Tibial artery (tissue), 4 donors: ENCODE measurements at places on chromosomes 5 and 9.
A peak's percentile ranks its signal among the peaks of the same experiment; 100 is the strongest.

DNA sequence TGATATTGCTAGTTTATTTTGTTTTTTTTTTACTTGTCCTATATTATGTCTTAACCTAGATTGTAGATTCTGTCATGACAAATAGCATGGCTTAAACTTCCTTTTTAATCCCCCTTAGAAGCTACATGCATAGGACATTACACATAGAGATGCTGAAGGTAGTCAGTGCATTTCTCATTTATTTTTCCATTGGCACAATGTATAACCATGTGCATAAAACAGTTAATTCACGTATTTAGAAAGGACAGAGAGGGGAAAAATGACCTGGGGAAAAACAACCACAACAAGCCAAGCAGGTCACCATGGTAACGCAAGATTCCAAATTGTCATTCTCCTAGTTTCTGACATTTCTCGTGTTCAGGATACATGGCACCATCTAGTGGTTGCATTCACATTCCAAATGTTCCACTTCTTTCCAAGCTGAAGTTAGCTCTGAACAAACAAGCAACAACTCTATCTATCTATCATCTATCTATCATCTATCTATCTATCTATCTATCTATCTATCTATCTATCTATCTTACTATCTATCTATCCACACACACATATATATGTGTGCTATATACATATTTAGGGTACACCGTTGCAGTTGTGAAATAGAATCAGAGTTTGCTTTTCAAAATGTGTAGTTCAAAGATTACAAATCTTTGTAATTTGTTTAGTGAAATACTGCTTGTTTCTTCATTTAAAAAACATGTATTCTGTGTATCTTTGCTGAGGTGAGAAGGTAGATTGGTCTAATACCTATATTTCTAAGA is 487.2 kb upstream of the ST8SIA4 start:
- DNase-seq = no peak

GRCh38 chr9:6780690-6781089 is 22.9 kb downstream of the KDM4C start:
- no peak for DNase-seq

GRCh38 chr5:57550132-57550531 is 67.5 kb upstream of the ACTBL2 start:
- no peak for DNase-seq

DNA sequence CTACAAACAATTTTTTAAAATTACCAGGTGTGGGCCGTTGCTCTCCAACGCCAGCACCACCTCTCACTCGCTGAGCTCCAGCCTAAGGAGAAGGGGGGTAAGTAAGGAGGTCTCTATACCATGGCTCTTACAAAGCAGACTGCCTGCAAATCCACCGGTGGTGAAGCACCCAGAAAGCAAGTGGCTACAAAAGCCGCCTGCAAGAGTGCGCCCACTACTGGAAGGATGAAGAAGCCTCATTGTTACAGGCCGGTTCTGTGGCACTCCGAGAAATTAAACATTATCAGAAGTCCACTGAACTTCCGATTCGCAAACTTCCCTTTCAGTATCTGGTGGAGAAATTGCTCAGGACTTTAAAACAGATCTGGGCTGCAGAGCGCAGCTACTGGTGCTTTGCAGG is 46.0 kb downstream of the CDO1 start:
- no peak for DNase-seq

- DNase-seq = no peak
Observed at GRCh38 chr5:123147128-123147715, 58.2 kb downstream of the PRDM6 start.

DNA sequence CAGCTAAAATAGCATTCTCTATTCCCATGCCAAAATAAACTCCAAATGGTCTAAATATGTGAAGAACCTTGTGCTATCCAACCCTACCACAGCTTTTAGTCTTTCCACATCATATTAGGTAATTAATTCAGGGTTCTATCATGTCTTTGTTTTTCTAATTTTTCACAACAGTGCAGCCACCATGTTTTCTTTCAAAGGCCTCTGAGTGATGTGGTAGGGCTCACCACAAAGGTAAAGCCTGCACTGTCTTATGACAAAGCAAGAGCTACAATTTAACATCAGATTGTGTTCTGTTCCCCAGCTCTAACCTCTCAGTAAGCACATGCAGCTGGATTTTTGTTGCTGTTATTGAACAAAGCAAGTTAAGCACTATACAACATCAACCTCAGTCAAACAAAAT is 52.4 kb downstream of the MEF2C start:
- no peak for DNase-seq

DNA sequence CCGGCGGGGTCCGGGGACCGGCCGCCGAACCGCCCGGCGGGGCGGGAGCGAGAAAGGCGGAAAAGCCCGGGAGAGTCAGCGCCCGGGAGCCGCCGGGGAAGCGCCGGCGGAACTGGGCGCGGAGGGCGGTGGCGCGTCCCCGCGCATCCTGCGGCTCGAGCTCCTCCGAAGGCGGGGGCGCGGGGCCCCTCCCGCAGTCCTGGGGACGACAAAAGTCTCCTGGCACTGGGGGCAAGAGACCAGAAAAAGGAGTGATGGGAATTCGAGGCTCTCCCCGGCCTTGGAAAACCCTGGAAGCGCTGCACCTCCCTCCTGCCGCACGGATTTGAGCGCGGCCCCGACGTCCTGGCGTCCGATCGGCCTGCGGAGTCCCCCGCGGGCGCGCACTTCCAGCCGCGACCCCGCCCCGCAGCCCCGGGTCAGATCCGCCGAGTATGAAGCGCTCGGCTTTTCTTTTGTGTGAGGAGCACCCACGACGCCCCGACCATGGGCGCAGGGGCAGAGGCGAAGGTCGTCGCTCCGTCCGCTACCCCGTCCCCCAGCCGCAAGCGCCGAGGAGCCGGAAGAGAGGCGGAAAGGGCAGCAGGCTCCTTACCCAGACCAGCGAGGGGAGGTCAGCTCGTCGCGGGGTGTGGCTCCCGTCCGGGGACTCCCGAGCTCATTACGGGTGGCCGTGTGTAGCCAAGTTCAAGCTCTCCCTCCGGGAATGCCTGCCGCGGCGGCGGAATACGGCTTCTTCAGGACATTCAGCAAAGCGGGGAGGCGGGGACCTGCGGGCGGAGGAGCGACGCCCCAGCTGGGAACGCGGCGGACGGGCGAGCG is at the start of gene EPB41L4A:
Gene EPB41L4A (minus strand): TSS at position 114 of the 822 bp plus-strand sequence. CDS start 238 bp downstream, outside the sequence.
- peak; percentile 72 for DNase-seq

DNA sequence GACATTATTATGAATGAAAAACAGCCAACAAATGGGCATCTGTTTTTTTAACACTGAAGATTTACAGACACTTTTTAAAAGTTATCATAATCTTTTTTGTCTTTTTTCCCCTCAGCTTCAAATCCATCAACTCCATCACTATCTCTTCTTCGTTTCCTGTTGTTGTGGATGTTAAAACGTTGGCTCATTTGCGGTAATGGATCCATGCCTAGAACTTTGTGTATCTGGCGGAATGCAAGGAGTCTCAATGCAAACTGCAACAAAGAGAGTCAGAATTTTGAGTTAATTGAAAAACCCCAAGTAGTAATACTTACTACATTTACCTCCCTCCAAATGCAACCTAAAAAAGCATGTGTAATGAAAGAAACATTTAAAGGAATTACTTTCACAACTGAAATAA is 42.9 kb upstream of the MTMR12 start:
- DNase-seq = no peak

DNA sequence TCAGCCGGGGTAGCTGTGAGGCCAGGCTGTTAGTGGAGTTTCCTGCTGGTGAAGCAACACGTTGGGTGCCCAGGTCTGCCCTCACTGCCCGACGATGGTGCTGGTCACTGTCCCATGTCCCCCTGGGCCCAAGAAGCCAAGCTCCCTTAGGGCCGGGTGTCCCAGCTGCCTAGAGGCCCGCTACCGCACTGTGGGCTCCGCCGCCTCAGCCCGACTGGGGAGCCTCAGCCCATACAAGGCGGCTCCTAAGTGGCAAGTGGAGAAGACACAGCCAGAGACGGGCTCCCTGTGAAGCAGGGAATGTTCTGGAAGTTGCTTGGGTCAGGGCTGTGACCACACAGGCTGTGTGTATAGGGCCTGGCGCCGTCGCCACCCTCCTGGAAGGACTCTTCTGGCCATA is 96.9 kb downstream of the RXRA start:
- DNase-seq = no peak

DNA sequence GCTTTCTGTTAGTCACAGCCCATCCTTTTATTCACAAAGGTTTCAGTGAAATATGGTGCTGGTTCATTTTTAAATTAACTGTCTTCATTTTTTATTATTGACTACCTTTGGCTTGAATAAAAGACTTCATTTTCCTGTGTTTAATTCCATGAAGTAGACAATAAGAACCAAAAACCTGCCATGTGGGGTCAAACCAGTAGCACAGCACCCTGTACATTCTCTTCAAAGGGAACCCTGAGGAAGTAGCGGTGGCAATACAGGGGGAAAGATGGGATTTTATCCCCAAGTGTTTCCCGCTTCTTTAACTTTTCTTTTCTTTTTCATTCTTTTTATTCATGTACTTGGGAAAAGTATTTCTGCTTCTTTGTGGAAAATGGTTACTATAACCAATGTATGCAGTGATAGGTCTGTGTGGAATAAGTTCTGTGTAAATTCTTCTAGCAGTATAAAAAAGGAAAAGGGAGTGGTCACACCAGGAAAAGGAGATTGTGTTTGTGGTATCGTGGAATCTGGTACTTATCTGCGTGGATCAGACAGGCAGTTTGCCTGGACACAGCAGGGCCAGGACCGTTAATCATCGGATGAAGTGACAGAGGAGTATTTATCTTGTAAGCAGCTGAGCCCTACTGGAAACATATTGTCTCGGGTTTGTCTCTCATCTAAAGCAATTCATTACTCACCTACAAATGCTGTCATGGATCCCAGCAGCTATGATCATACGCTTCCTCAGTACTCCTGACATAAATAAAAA is 94.2 kb downstream of the PPIC start:
- DNase-seq = no peak

DNA sequence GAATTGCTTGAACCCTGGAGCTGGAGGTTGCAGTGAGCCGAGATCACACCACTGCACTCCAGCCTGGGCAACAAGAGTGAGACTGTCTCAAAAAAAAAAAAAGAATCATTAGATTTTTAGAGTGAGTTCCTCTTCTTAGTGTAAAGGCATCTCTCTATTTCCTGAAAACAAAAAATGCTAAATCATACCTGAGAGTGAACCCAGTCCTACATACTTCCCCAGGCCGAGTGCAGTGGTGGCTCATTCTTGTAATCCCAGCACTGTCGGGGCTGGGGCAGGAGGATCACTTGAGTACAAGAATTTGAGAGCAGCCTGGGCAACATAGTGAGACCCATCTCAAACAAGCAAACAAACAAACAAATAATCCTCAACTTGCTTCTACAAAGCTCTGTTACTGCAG is 38.2 kb upstream of the LPAR1 start:
- DNase-seq = no peak

- no peak for DNase-seq
Observed at GRCh38 chr9:15144622-15145061, 162.4 kb downstream of the TTC39B start.
